ENCODE measurements at places on chromosomes 1 and 21. TPM values are rescaled to one million over a fixed set of nuclear protein-coding genes. Genes with fewer than 3 reads are reported as not detected.

TPTE gene
- total RNA-seq = not detected

OPN3 gene
- total RNA-seq = 34.9 TPM

EXO5 gene
- 7.7 TPM for total RNA-seq

NDC1 gene
- total RNA-seq = 21.8 TPM

C1orf226 gene
- 1.3 TPM for total RNA-seq

FMO4 gene
- total RNA-seq = not detected

IFNLR1 gene
- total RNA-seq = 1.3 TPM

ERRFI1 gene
- total RNA-seq = 19.0 TPM

CACNA1E gene
- not detected for total RNA-seq

DDOST gene
- 121 TPM for total RNA-seq

FAM72B gene
- total RNA-seq = 1.0 TPM

FHAD1 gene
- not detected for total RNA-seq

DNA sequence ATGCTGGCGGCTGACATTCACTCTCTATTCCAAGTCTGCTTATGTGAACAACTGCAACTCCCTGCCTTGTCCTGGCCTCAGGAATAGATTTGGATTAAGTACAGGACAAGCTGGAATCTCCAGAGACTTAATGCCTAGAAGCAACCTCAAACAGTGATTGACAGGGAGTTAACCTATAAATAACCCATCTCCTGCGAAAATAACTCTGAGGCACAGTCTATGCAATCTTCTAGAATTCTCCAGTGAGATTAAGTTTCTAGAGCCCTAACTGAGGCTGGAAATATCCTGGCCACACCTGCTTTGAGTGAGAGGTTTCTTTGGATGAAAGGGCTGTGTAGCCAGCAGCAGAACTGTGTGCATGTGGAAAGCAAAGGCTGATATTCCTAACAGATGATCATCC lies 25.3 kb upstream of the ATP1A1 start:
- DNase-seq = no peak

- no peak for DNase-seq
Observed at GRCh38 chr21:31502537-31503143, 156.9 kb upstream of the SOD1 start.

DNA sequence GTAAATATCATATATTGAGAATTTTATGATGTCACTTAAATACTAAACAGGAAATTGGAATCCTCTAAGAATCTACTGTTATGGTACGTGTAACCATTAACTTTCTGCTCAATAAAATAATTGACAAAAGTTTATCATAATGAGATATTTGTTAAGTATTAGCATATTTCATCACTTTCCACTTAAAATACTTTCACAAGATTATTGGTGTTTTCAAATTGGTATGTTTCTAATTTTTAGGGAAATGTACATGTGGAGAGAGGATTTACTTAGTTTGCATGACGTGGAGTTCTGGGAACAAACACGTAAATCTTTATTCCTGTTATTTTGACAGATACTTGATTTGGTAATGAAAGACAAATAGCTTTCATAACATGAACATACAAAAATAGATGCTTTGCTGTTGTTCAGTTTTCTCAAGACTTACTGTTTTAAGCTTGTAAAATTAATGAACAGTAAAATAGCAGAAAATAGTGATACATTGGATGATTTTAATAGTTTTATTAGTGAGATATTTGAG lies 1.6 kb downstream of the SRSF11 start:
- no peak for DNase-seq

GRCh38 chr1:168774241-168774640 lies 45.2 kb upstream of the DPT start:
- DNase-seq = peak; percentile 43

GRCh38 chr1:33234131-33234530 lies 22.2 kb upstream of the ZNF362 start:
- DNase-seq = no peak

GRCh38 chr21:32214654-32215305 lies 64.1 kb downstream of the MIS18A start:
- DNase-seq = no peak

DNA sequence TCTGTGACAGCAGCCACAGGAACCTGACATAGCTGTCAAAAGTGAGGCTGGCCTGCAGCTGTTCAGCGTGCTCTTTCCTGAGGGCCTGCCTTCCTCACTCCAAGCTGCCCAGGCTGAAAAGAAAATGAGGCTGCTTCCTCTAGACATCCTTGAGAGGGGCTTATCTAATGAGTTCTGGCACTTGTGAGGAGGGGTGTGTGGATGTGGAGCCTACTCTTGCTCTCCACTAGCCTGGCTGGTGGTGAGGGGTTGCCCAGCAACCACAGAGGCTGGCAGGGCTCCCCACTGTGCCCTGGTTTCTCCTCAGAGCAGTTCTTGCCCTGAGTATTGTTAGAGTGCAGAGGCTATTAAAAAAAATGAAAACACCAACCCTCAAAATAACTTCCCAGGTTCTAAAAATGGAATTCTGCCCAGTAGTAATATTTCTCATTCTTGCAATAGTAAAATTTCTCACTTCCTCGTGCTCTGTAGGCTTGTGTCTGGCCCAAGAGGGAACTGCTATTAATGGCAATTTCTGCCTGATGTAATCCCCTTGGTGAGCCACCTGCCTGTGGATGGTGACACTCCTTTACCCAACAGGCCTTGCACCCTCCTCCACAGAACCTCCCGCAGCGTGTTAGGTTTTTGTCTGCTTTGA lies 52.6 kb upstream of the EPS8L3 start:
- DNase-seq = no peak

GRCh38 chr1:2875707-2876561 lies 74.4 kb upstream of the TTC34 start:
- DNase-seq = no peak

DNA sequence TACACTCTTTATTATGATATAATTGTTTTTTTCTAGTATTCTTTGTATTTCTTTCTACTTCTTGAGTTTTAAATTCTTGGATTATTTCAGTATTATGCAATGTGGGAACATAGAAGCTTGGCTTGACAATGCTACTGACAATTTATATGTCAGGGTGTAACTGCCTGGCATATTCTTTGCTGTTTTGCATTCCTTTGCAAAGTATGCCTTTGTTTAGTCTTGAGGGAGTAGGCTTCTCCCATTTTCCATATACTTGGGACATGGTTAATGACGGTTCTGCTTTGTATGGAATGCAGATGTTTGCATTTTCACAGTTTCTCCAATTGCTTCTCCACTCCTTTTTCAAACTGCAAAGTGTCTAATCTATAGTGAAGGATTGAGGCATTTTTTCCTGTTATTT lies 109.8 kb downstream of the HMCN1 start:
- no peak for DNase-seq

- DNase-seq = peak; percentile 23
Observed at GRCh38 chr1:232728507-232729263, 76.5 kb upstream of the MAP10 start.

- no peak for DNase-seq
Observed at GRCh38 chr1:75952016-75952415, 19.8 kb upstream of the ASB17 start.

GRCh38 chr1:41476807-41477361 lies 7.6 kb downstream of the EDN2 start:
- no peak for DNase-seq

DNA sequence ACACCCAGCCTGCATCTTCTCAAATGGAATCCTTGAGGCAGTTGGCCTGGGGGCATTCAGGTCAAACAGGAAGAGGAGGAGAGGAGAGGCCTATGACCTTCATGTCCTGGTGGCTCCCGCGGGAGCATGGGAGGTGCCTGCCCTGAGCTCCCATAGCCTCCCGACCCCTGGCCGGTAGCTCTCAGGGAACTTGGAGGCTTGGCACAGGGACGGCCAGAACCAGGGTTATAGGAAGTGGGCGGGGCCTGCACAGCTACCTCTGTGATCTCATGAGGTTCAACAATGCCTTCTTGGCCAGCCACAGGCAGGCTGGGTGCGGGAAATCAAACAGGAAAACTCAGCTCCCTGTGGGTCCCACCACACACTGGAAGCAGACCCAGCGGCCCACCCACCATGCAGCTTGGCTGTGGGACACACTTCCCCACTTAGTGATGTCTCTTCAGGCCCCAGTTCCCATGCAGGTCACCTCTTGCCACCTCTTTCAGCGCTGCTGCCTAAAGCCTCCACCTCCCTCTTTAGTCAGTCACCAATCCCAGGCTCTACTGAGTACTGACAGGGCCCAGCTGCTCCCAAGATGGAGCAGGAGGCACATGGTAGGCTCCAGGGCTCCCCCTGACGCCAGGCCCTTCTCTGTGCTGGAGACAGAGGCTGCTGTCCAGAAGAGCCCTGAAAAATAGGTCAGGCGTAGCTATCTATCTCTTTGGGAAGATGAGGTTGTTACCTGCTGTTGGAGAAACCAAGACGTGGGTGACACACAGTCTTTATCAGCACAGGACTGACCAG lies at the start of gene SLFNL1:
Gene SLFNL1 (minus strand): TSS at position 200 of the 783 bp plus-strand sequence. CDS start 1,065 bp downstream, outside the sequence.
- DNase-seq = no peak

GRCh38 chr21:20822666-20823065 lies 175.5 kb upstream of the NCAM2 start:
- no peak for DNase-seq

DNA sequence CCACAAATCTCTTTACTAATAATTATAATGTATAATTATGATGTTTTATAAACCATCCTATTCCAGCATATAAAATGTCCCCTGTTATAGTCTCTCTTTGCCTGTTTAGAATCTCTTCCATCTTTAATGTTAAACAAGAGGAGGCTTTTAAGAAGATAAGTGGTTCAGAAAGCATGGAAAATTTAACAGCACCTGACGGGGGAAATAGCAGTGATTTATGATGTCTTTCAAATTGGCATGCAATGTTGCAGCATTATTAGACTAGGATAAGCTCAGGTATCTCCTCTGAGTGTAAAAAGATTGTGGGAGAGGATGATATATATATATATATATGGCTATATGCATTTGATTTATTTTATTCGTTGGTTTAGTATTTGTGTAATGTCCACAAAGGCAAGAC lies 24.4 kb downstream of the GIPC2 start:
- DNase-seq = no peak

DNA sequence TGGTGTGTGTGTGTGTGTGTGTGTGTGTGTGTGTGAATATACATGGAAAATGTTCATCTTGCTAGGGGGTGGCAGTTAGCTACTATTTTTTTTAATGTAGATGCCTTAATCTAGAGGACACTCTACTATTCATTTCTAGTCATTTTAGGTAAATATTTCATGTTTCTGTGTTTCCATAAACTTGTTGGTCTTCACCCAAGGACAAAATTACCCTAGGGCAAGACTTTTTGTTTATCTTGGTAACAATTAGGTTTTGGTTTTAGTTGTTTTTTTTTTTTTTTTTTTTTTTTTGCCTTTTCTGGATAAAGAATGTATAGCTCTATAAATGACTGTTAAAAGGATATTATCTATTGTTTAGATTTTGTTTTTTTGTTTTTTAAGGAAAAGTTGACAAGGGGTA lies 32.2 kb downstream of the CLEC20A start:
- no peak for DNase-seq

DNA sequence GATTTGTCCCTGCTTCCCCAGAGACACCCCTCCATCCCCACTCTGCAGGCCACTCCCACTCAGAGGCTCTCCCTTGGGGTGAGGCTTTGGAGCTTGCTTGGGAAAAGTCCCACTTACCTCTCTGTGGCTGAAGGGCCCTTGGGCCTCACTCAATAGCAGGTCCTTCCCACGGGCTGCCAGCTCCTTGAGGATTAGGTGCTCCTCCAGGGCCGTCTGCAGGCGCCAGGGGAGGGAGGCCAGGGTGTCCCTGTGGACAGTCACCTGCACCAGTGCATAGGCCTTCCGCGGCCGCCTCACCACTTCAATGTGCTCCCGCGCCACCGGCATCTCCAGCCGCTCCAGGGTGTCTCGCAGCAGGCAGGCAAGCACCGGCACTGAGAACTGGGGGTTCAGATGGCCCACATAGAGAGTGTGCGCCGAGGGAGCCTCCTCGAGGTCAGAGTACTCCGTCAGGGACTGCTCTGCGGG lies 1.4 kb downstream of the SLFNL1 start:
- no peak for DNase-seq

- no peak for DNase-seq
Observed at GRCh38 chr1:156336242-156336641, 1.9 kb downstream of the CCT3 start.

- DNase-seq = no peak
Observed at GRCh38 chr1:244019982-244020485, 31.0 kb upstream of the ZBTB18 start.

GRCh38 chr1:5670590-5671350 lies 321.5 kb downstream of the NPHP4 start:
- DNase-seq = no peak

DNA sequence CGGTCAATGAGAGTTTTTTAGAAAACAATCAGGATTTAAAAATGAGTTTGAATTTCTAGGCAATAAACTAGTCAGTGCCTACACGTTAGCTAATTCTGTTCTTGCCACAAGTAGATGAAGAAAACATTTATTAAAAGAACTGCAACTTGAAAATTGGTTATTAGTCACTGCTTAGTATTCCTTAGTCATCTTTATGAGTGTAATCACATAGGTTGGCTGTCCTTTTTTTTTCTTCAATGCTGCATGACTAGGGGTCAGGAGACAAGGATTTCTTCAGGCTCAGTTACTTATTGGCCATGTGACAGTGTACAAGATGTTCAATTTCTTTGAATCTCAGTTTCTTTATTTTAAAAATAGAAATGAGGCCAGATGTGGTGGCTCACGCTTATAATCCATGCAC lies 17.1 kb downstream of the SOAT1 start:
- DNase-seq = no peak

DNA sequence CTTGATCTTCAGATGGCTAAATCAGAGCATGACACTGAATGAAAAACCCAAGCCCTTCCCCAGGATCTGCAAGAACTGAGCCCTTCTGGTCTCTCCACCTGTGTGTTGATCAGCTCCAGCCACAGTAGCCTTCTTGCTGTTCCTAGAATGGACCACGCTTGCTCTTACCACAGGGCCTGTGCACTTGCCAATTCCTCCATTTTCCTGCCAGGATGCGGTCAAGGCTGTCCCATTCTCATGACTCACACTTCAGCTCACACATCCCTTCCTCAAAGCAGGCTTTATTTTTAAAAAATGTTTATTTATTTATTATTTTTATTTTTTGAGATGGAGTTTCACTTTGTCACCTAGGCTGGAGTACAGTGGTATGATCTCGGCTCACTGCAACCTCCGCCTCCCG lies 43.6 kb upstream of the GRHL3 start:
- DNase-seq = no peak

DNA sequence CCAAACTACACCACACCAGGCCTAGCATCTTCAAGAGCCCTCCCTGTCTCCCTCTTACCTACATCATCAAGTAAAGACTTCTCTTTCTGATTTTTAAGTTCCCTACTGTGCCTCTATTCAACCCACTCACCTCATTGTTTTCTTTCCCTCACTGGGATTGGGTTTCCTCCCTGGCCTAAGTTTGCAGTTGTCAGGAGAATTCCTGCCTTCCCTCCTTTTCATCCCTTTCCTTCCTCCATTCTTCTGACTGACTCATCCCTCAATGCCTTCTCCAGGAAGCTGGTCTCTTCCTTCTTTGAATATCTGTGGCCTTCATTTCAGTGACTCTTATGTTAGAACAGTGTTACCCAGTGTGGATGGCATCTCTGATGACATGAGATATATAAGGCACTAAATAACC lies 139.9 kb upstream of the KIAA0040 start:
- no peak for DNase-seq

- no peak for DNase-seq
Observed at GRCh38 chr1:208347191-208347590, 103.0 kb upstream of the PLXNA2 start.
